Stimulated activated naive CD4-positive, alpha-beta T cell treated with Interleukin-2 at 50 U/mL for 16 hours (primary cell): ENCODE measurements at places on chromosomes 7 and 10.

DNA sequence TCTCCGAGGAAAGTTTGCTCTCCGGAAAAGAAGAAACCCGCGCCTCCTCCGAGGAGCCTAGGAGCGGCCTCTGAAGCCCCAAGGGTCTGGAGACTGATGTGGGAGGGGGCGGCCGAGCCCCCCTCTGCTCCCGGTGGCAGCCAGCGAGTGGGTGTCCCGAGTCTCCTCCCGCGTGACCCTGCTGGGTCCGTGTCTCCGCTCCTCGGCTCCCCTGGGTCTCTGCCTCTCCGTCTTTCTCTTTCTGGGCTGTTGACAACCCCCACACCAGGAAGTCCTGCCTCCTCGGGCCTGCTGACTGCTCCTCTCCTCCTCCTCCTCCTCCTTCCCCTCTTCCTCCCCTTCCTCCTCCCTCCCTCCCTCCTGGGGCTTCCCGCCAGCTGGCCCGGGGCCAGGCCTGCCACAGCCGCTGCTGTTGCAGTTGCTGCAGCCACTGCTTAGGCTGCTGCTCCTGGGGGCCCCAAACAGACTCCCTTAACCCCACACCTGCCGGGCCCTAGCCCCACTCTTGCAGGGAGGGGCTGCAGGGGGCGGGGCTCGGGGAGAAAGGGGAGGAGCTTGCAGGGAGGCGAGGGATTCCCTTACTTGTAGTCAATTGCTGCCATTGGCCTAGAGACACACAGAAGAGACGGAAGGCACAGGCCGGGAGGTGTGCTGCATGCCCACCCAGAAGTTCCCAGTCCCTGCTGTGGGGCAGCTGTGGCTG, at the start of gene TSC22D4:
Gene TSC22D4 (minus strand): TSS at position 257 of the 703 bp plus-strand sequence. CDS start 1,176 bp downstream, outside the sequence.
- DNase-seq = peak; percentile 85

GRCh38 chr10:93181271-93182048, 107.8 kb downstream of the CYP26A1 start:
- DNase-seq = no peak

- no peak for DNase-seq
Observed at GRCh38 chr7:2761131-2761624, 73.2 kb downstream of the AMZ1 start.

- no peak for DNase-seq
Observed at GRCh38 chr7:155285833-155286232, 11.8 kb upstream of the INSIG1 start.

GRCh38 chr7:134533288-134533771, 6.0 kb downstream of the AKR1B10 start:
- no peak for DNase-seq

- no peak for DNase-seq
Observed at GRCh38 chr7:111958896-111959295, 247.3 kb downstream of the DOCK4 start.

DNA sequence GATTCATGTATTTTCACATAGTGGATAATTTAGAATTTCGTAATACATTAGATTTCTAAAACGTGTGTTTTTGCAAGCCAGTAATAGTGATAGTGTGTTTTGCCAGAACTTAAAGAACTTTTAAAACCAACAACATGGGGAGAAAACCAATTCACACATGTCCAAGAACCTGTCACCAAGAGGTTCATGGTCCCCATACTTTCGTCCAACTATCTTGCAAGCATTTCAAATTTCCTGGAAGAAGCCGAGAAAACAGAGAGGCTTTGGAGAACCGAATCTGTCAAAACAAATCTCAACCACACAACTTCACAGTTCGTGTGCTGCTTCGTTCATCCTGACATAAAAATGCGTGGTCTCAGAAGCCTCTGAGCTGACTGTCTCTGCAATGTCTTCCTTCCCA, 31.9 kb downstream of the GFRA1 start:
- DNase-seq = no peak

GRCh38 chr10:79191951-79192676, 123.3 kb downstream of the ZMIZ1 start:
- no peak for DNase-seq

DNA sequence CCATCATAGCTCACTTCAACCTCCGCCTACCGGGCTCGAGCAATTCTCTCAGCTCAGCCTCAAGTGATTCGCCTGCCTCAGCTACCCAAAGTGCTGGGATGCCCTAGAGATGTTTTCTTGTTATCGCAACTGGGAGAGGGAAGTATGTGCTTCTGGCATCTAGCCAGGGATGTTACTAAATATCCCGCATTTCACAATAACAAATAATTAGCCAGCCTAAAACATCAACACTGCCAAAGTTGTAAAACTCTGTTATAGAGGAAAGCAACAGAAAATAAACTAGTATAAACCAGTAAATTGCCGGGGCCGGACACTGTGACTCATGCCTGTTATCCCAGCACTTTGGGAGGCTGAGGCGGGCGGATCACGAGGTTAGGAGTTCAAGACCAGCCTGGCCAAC, 7.2 kb downstream of the INA start:
- no peak for DNase-seq

DNA sequence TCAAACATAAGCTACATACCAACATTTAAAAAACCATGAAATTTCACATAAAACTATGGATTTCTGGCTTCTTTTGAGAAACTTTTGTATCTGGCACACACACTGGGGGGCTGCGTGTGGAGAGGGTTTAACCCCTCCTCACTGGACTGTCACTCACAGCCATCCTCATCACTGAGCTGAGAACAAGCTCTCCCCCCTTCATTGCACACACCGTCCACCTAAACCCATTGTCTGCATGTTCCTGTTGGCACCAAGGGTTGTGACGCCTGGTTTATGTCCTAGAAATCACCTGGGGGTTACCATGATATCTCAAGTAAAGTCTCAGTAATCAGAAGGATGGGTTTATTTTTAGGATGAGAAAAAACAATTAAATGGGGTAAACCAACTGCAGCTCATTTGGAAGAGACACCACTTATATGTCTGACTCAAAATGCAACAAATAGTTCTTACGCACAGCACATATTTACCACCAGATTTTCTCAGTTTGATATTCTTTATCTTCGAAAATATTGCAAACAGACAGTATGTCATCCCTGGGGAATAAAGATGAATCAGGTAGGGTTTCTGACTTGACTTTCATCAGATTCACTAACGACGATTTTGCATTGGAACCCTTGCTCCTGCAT, 218.5 kb upstream of the KLF6 start:
- DNase-seq = no peak

DNA sequence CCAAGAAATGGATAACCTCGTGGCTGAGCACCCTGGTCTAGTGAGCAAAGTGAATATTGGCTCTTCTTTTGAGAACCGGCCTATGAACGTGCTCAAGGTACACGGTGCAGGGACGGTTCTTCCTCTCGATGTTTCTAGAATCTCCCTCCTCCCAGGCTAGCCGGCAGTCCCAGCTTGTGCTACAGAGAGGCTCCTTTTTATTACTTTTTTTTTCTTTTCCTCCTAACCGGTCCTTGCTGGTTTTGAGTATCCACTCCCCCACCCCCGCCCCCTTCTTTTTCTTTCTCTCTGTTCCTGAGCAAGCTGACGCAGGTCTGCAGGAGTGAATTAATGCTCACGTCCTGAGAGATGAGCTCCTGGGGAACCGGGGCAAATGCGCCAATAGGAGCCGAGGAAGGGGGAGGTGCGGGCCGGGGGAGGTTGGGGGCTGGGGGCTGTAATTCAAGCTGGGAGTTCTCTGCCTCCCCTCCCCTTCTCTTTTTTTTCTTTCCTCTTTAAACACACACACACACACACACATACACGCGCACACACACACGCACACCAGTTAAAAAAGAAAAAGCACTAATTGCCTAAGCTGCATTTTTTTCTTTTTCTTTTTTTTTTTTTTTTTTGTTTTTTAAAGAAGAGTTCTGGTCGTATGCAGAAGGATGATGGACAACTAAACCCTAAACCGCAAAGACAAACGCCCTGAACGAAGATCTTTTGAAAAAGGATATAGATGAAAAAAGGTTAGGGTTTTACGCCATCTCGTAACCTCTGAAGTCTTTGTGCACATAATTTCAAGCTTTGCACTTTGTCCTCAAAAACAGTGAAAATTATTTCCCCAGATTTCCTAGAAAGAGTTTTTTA, 6.6 kb downstream of the CPA2 start:
- DNase-seq = no peak

- no peak for DNase-seq
Observed at GRCh38 chr7:108515630-108516029, 10.3 kb downstream of the PNPLA8 start.

DNA sequence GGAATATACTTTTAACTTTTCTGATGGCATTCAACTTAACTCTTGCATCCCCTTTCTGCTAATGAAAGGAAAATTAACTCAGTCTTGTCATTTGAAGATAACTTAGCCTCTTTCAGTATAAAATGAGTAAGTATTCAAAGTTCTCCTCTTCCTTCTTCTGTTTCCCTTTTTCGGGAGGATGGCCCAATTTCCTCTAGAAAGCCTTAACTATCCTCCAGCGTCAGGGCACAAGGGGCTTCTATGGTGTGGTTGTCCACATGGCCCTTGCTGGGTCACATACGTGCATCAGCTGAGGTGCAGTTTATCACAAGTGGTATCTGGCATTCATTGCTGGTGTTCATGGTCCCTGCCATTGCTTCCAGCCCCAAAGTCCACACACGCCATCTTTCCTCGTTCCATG, 17.8 kb upstream of the GSAP start:
- DNase-seq = no peak

DNA sequence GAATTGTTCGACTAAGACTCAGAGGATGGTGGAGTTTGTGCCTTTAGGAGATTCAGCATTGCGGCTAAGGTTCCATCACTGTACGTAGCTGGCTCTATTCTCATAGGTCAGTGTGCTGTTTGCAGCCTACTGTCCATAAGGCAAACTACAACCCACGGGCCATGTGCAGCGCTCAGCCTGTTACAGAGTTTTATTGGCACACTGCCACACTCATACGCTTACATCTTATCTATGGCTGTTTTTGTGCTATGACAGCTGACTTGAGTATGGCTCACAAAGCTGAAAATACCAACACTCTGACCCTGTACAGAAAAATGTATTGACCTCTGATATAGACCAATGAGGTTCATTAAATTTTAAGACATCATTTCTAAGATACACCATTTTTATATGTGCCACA, 114.5 kb downstream of the ARID5B start:
- DNase-seq = no peak

DNA sequence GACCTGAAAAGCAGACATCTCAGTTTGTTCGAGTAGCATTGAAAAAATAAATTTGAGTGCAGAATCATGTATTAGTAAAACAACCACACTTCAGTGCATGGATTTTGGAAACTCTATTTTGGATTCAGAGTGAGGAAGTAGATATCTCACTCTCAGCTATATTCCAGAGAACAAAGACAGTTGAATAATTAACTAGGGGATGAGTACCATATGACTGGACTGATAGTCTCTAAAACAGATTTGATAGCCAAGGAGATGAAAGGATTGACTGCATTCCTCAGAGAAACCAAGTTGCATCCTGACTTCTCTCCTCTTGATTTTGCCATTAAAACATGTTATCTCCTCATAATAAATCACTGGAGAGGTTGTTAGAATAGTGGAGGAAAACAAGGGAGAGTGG, 268.4 kb upstream of the SP4 start:
- DNase-seq = no peak

- no peak for DNase-seq
Observed at GRCh38 chr7:35389636-35390035, 135.7 kb upstream of the TBX20 start.

DNA sequence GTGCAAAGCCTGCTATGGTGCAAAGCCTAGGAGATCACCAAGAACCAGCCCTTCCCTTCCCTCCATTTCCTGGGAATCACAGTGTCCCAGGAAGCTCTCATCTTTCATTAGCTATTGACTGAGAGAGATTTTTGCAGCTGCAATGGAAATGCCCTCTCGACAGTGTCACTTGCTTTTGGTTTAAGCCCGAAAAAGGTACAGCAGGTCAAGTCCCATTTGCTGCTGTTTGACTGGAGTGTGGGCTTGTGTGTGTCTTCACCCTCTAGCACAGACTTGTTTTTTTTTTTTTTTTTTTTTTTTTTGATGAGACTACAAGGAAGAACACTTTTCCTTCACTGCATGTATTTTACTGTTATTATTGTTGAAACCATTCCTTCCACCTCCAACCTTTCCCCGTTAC, 36.3 kb downstream of the NRG3 start:
- no peak for DNase-seq

DNA sequence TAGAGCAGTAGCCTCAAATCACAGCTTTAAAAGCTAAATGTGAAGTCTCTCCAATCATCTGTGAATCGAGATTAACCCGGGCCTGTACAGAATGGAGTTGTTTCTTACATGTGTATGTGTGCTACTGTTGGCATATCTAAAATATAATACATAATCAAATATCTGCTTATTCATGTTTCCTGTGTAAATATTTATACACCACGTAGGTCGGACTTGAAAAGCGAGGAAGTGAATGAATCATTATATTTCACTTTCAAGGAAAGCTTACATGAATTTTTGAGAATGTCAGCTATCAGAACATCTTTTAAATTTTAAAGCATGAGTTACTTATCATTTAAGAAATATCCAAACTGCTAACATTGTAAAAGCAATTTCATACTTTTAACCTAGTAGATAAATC, 233.3 kb downstream of the SLC25A13 start:
- no peak for DNase-seq

DNA sequence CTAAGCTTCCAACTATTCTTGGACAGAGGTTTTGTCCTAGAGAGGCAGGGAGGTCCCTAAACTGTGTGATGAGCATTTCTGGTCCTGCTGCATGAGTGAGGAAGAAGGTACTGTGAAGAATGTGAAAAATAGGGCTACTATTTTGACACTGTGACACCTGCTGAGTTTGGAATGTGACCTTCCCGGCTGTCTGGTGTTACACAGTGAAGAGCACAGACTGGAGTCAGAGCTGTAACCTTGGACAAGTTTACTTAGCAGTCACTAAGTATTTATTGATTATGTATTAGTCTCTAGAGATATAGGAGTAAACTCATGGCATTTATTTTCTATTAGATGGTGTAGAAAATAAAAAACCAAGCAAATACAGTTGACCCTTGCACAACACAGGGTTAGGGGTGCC, 12.3 kb downstream of the GOLGA7B start:
- DNase-seq = no peak

- DNase-seq = peak; percentile 7
Observed at GRCh38 chr7:50793120-50793946, 10.6 kb upstream of the GRB10 start.

GRCh38 chr7:158362001-158362400, 225.6 kb downstream of the PTPRN2 start:
- DNase-seq = no peak

- DNase-seq = no peak
Observed at GRCh38 chr7:108051454-108051853, 48.5 kb upstream of the LAMB1 start.
